ENCODE measurements at places on chromosomes 2 and 18.

DNA sequence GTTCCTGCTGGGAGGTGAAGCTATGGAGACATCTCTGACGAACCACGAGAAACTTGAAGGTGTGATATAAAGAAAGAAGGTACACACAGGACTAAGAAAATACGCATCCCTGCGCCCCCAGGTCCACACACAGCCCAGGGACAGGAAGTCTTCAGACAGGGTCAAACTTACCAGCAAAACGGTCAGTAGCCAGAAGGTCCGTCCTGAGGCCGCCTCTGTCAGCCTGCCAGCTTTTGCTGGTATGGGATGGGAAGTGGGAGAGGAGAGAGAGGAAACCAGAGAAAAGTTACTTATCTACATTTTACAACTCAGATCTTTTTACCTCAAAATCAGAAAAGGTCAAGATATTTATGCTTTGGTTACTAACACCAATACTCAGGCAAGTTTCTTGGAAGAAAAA is 47.2 kb downstream of the HDLBP start:
- DNase-seq, result no peak

DNA sequence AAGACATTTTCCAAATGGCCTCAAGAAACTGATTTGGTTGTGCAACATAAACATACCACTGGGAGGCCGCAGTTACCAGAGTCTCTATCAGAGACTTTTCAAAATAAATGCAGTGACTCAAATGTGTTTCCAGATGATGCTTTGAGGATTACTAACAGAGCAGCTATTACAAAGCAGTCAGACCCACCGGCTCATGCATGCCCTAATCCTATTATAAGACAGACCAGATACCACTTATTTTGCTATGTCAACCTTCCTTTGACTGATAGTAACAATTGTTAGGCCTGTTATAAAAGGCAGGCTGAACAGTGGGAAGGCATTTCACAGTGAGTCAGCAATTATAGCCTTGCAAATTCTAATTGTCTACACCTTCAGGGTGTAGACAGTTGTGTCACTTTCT is 217.7 kb downstream of the LRRTM1 start:
- DNase-seq, result no peak

GRCh38 chr2:46315103-46315890 is 18.1 kb downstream of the EPAS1 start:
- DNase-seq, result peak; percentile 87

DNA sequence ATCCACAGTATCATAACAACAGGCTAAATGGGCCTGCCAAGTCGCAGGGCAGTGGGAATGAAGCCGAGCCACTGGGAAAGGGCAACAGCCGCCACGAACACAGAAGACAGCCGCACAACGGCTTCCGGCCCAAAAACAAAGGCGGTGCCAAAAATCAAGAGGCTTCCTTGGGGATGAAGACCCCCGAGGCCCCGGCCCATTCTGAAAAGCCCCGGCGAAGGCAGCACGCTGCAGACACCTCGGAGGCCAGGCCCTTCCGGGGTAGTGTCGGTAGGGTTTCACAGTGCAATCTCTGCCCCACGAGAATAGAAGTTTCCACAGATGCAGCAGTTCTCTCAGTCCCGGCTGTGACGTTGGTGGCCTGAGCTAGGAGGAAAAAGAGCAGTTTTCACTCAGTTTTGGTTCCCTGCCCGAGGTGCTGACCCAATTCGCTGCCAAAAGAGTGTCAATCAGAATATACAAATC is 32.2 kb downstream of the KCTD18 start:
- DNase-seq, result no peak

DNA sequence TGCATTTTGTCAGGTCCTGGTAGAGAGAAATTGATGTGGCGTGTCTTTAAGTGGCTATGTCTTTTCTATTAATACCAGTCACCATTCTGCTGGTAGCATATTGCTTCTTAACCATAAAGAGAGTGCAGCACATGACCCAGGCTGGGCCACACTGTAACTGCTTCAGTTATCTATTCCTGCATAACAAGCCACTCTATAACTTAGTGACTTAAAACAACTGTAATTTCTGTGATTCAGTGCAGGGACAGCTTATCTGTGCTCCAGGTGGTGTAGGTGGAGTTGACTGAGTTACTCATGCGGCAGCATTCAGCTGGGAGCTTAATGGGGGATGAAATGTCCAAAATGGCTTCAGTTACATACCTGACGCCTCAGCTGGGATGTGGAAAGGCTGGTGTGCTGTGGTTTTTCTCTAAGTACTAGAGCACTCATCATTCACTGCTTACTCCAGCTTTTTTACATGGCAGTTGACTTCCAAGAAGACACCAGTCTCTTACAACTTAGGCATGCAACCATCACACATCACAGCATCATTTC is 742.4 kb downstream of the SATB2 start:
- no peak for DNase-seq

DNA sequence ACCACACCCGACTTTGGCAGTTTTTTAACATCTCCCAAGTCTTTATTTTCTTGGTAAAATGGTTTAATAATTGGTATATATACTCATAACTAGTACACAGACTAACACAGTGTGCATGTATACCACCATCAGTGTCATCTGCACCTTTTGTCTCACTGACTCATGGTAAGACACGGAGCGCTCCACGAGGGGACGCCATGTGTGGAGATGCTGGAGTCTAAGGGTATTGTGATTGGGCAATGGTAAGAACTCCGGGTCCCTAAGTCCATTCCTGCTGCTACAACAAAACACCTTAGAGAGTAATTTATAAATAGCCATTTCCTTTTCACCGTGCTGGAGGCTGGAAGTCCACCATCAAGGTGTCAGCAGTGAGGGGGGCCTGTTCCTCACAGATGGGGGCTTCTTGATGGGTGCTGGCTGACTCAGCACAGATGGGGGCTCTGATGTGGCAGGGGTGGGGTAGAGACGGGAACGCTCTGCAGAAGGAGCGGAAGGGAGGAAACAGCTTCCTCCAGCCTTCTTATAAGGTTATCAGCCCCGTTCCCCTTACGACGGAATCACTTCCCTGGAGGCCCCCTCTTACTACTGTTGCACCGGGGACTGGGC is 42.0 kb upstream of the EDAR start:
- no peak for DNase-seq

- no peak for DNase-seq
Measured at GRCh38 chr2:61575447-61575859, 37.3 kb upstream of the XPO1 start.

Measured in pancreas (tissue), 10 donors.